IMR-90 (cell line): ENCODE measurements at places on chromosomes 16 and 17. TPM values are rescaled to one million over a fixed set of nuclear protein-coding genes. Genes with fewer than 3 reads are reported as not detected.

Gene HOXB4
- 7.8 and 8.5 TPM in 2 replicates for polyA plus RNA-seq

Gene KRT31
- 0.05 TPM in 1 of 2 replicates, not detected in the other for polyA plus RNA-seq

Gene AARSD1
- polyA plus RNA-seq = 53.0 and 58.9 TPM in 2 replicates

Gene SUMO2
- 75.5 and 83.7 TPM in 2 replicates for polyA plus RNA-seq

Gene SLC5A10
- not detected in 2 replicates for polyA plus RNA-seq

Gene KCNH4
- 0.03 and 0.06 TPM in 2 replicates for polyA plus RNA-seq

Gene CSH2
- not detected in 2 replicates for polyA plus RNA-seq

Gene IL21R
- 0.83 and 0.97 TPM in 2 replicates for polyA plus RNA-seq

Gene OTOP2
- polyA plus RNA-seq = not detected in 2 replicates

Gene C16orf82
- not detected in 2 replicates for polyA plus RNA-seq

Gene SMIM22
- polyA plus RNA-seq = not detected in 2 replicates

Gene CD300C
- not detected in 2 replicates for polyA plus RNA-seq

Gene CSH1
- not detected in 2 replicates for polyA plus RNA-seq

Gene NOG
- 13.1 and 16.3 TPM in 2 replicates for polyA plus RNA-seq

Gene CPNE7
- 17.4 and 17.7 TPM in 2 replicates for polyA plus RNA-seq

Gene HP
- not detected in 2 replicates for polyA plus RNA-seq

Gene SLFN14
- polyA plus RNA-seq = not detected in 2 replicates

Gene SUZ12
- polyA plus RNA-seq = 9.9 and 12.3 TPM in 2 replicates

Gene MYO15A
- polyA plus RNA-seq = 0.49 and 1.1 TPM in 2 replicates

Gene PRR11
- polyA plus RNA-seq = 24.0 and 25.6 TPM in 2 replicates

Gene POLG2
- polyA plus RNA-seq = 6.6 and 7.7 TPM in 2 replicates

Gene PPP1R27
- 0.20 and 0.21 TPM in 2 replicates for polyA plus RNA-seq

Gene CHST4
- 0.04 TPM in 1 of 2 replicates, not detected in the other for polyA plus RNA-seq

Gene SNX20
- not detected in 2 replicates for polyA plus RNA-seq

Gene IRX6
- not detected in 2 replicates for polyA plus RNA-seq

Gene ADAD2
- not detected in 2 replicates for polyA plus RNA-seq

Gene ZNF287
- 4.8 and 5.3 TPM in 2 replicates for polyA plus RNA-seq

Gene CASKIN2
- 6.9 and 7.5 TPM in 2 replicates for polyA plus RNA-seq

Gene ARHGDIG
- 0.16 and 0.24 TPM in 2 replicates for polyA plus RNA-seq

Gene NPIPB9
- polyA plus RNA-seq = 0.11 and 0.15 TPM in 2 replicates

Gene CWC25
- polyA plus RNA-seq = 14.9 and 16.1 TPM in 2 replicates

Gene CHCT1
- not detected in 2 replicates for polyA plus RNA-seq

Gene PRKCB
- polyA plus RNA-seq = not detected in 2 replicates

Gene SPN
- not detected in 2 replicates for polyA plus RNA-seq

Gene HOXB13
- polyA plus RNA-seq = not detected in 2 replicates
